Smooth muscle cell of trachea (primary cell): ENCODE measurements at places on chromosomes 7 and 10. TPM values are rescaled to one million over a fixed set of nuclear protein-coding genes. Genes with fewer than 3 reads are reported as not detected.

Gene DENND2A
- 34.9 and 69.6 TPM in 2 replicates for total RNA-seq

Gene AFAP1L2
- 0.17 and 0.29 TPM in 2 replicates for total RNA-seq

Gene IGF2BP3
- 32.0 and 35.1 TPM in 2 replicates for total RNA-seq

Gene TRIM50
- total RNA-seq: not detected in 2 replicates

Gene MTURN
- 18.9 and 20.2 TPM in 2 replicates for total RNA-seq

Gene SCART1
- 3.0 and 3.9 TPM in 2 replicates for total RNA-seq

Gene SHH
- total RNA-seq: under 0.01 TPM in 1 of 2 replicates, not detected in the other

Gene MMRN2
- total RNA-seq: 3.6 and 4.8 TPM in 2 replicates

Gene PRPS1L1
- 0.15 TPM in 1 of 2 replicates, not detected in the other for total RNA-seq

Gene CRYGN
- 0.58 and 0.83 TPM in 2 replicates for total RNA-seq

Gene INPP5A
- total RNA-seq: 37.8 and 54.6 TPM in 2 replicates

Gene PDCD4
- total RNA-seq: 74.6 and 94.7 TPM in 2 replicates

Gene CCL26
- 0.33 TPM in 1 of 2 replicates, not detected in the other for total RNA-seq

Gene ELN
- 4.4 and 7.8 TPM in 2 replicates for total RNA-seq

Gene PIP4K2A
- total RNA-seq: 40.5 and 56.6 TPM in 2 replicates

Gene PNLIP
- total RNA-seq: not detected in 2 replicates

Gene CYP2E1
- 0.33 and 0.44 TPM in 2 replicates for total RNA-seq

Gene AP3M1
- 31.1 and 37.1 TPM in 2 replicates for total RNA-seq

Gene RBP4
- 0.33 and 0.44 TPM in 2 replicates for total RNA-seq

Gene ABCB4
- 4.6 and 4.8 TPM in 2 replicates for total RNA-seq

Gene KLF14
- under 0.01 TPM in 1 of 2 replicates, not detected in the other for total RNA-seq
